ENCODE measurements at places on chromosomes 7 and 10.

DNA sequence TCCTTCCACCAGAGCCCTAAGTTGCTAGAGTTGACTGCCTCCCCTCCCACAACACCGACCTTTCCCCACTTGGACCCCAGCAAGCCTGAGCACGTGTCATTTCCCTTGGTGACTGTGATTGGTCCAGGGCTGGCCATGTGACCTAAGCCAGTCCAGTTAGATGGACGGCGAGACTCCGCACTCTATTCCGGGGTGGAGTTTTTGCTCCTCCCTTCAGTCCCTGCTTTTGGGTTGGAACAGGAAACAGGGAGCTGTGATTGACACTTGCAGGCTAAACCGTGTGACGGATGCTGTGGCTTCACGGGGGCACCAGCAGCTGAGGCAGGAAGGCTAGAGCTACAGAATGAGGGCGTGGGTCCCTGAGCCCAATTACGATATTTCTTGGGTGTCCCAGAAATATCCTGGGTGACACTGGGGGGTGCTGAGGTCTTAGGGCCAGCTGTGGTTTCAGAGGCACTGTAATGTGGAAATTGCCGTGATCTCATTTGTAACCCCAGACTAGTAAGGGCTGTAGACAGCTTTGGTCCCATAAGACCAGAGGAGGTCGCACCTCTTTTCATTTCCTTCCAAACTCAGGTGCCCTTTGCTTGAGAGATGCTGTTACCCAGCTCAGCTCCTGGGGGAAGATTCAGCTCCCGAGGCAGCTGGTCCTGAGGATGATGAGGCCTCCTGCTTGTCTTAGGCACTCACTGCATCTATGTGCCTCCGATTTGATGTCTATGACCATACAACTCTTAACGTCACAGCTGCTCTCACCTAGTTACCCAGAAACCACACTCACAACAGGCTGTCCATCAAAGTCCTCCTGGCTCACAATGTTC lies 102.7 kb upstream of the NPTX2 start:
- DNase-seq = no peak

GRCh38 chr7:66356277-66356721 lies 151.2 kb downstream of the TPST1 start:
- DNase-seq = no peak

- no peak for DNase-seq
Measured at GRCh38 chr10:121764233-121764942, 163.4 kb downstream of the ATE1 start.

- DNase-seq = no peak
Measured at GRCh38 chr10:44832595-44833390, 78.3 kb upstream of the TMEM72 start.

DNA sequence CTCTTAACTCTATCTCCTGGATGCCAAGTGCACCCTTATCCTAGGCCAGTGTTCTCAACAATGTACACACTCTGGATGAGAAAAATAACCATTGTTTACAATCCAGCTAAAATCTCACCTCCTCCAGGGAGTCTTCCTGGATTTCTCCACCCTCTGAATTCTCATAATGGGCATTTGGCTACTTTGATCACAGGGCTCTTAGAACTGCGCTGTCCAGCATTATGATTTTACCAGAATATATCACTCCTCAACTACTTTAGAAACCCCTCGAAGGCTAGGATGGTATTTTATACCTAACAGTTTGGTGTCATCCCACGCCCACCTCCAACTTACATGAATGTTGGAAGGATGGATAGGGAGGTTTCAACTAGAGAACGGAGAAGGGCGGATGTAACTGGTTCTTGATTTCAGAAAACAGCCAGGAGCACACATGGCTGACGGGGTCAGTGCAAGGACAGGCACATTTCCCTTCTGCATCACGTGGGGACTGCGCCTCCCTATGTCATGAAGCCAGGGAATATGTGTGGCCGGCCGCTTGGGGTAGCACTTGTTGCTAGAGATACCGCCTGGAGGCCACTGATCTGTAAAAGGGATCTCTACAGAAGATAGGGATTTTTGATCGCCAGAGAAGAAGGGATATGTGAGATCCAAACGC lies 1.2 kb upstream of the ATP6V0E2 start:
- DNase-seq = no peak

DNA sequence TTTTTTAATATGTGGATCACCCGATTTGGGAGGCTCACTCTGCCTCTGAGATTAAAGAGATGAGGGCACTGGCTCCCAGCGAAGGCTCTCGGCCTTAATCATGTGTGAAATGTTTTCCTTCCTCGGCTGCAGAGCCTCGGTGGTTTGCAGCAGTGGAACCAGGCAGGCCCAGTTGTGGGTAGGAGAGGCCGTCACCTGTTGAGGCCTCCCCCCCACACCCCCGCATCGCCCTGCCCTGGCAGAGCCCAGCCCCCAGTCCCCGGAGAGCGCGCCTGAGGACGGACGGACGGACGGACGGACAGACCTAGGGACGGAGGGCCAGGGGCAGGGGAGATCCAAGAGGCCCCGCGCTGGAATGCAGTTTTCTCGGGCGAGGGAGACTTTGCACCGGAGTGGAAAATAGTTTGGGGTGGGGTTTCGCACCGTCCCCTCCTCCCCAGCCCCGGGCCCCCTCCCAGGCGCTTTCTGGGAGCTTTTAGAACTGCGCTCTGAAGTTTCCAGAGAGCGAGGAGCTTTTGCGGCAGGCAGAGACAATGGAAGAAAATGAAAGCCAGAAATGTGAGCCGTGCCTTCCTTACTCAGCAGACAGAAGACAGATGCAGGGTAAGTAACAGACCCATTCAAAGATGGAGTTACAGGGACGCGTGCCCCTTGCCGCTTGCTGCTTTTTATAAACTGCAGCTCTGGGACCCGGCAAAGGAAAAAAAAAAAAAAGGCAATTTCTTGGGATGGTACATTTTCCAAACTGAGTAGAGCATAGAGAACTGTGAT lies at the start of gene KIAA1217:
KIAA1217 (plus strand) TSS at position 478 of the 771 bp plus-strand sequence; CDS start at position 534, 56 bp downstream.
- DNase-seq = no peak

DNA sequence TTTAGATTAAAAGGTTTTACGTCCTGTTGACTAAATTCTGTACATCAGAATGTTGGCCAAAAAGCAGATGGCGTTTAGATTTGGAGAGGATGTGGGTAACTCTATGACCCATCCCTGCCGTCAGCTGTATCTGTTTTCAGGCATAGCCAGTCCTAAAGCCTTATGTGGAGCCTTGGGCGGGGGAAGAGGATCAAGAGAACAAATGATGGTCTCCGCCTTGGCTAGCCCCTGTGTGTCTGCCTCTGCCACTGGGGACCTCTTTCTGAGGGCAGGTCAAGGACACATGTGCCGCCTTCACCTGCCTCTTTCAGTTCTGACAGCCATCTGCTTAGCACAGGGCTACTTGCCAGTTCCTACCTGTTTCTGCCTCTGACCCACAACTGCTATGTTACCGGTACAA lies 24.1 kb downstream of the PDSS1 start:
- DNase-seq = peak; percentile 28

DNA sequence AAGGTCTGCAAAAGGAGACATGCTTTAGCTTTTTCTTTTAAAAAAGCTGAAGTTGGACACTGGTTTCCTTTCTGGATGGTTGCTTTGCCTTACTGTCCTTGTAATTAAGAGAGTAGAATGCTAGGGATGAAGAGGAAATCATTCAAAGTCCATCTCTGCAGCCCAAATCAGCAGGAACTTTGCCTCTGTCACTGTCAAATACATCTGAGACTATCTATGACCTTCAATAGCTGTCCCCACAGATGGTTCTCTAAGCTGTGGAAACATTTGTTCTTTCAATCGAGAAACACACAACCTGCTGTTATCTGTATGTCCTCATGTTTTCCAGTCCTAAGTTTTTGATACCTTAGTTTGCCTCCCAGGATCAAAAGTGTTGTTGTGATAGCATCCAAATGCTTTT lies 117.5 kb downstream of the SORBS1 start:
- DNase-seq = no peak

GRCh38 chr7:73991522-73992100 lies 36.4 kb upstream of the ELN start:
- DNase-seq = no peak

GRCh38 chr7:17845197-17845547 lies 95.1 kb downstream of the SNX13 start:
- DNase-seq = no peak

DNA sequence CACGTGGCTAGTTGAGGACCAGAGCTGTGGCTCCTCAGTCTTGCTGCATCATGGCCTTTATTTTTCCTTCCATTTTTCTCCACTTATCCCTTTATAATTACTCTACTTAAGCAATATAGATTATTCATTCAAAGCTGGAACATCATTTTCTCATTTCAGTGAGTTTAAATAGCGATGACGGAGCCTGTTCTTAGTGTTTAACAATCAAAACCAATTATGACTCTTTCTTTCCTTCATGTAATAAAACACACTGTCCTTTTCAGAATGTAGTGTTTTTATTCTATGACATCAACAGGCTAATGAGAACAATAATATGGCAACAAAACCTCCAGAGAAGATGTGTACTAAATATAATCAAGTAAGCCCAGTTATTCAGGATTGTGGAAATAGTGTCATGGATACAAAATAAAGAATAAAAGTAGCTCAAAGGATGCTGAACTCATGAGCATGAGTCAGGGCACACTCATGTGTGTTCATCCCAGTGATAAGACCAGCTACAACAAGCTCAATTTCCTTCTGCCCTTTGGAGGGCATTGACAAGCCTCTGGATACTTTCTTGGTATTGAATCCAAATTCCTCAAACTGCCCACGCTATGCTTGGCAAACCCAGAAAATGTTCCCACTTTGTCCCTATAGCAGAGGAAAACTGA lies 188.4 kb downstream of the CYP26A1 start:
- no peak for DNase-seq

GRCh38 chr10:77036993-77037734 lies 600.4 kb downstream of the KCNMA1 start:
- no peak for DNase-seq

- DNase-seq = no peak
Measured at GRCh38 chr10:13086056-13086455, 13.9 kb upstream of the OPTN start.

DNA sequence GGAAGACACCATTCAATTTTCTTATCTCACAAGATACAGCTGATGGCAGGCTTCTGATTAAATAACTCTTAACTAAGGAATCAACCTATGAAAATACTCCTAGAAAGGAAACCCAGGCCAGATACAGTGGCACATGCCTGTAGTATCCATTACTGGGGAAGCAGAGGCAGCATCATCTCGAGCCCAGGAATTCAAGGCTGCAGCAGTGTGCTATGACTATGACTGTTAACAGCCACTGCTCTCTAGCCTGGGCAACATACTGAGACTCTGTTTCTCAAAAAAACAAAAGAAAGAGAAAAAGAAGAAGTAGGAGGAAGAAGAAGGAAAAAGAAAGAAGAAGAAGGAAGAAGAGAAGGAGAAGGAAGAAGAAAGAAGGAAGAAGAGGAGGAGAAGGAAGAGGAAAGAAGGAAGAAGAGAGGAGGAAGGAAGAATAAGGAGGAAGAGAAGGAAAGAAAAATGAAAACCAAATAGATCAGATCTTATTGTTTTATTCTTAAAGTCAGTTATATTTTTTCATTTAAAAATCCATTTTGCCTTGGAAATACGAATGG lies 18.0 kb downstream of the DPY19L1 start:
- DNase-seq = no peak
